ENCODE measurements at places on chromosomes 3 and 15.

GRCh38 chr15:26126819-26127387, 263.8 kb upstream of the ATP10A start:
- no peak for DNase-seq

- no peak for DNase-seq
Observed at GRCh38 chr3:6605227-6605626, 255.7 kb upstream of the GRM7 start.

DNA sequence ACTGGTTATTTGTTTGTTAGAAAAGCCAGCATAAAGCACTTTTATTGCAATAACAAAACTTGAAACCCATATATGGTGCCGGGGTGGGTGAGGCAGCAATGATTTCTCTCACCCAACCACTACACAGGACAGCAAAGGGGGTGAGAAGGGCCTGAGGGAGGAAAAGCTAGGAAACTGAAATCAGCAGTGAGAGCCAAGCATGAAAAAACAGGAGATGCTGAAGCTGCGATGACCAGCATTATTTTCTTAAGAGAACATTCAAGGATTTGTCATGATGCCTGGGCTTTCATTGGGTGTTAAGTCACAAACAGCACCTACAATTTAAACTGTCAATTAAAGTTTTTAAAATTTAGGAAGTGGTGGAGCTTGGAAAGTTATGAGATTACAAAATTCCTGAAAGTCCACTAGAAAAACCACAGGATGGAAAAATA, 11.9 kb upstream of the TM4SF4 start:
- DNase-seq: no peak

DNA sequence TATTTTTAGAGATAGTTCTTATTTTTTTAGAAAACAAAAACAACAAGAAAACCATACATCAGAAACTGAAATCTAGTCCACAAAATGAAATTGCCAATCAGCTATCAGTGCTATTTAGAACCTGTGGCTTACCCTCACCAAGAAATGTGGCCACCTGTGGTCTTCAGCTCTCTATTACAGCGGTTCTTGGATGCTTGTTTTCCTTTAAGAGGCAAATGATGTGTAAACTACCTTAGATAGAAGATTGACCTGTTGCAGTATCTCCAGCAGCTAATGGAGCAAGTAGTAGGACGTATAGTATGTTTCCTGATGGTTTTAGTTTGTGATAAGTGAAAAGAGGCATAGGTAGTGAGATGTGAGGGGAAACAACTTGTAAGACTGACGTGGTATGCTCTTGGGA, 21.2 kb downstream of the TFG start:
- no peak for DNase-seq

Data from stimulated activated CD4-positive, alpha-beta T cell treated with anti-CD3 and anti-CD28 coated beads, Interleukin-1b, Interleukin-23, amount 100 ng/mL, for 24 hours (primary cell).